ENCODE measurements at places on chromosomes 2 and 18. TPM values are rescaled to one million over a fixed set of nuclear protein-coding genes. Genes with fewer than 3 reads are reported as not detected.
A peak's percentile ranks its signal among the peaks of the same experiment; 100 is the strongest.

Gene FOXI3
- total RNA-seq, result not detected

DNA sequence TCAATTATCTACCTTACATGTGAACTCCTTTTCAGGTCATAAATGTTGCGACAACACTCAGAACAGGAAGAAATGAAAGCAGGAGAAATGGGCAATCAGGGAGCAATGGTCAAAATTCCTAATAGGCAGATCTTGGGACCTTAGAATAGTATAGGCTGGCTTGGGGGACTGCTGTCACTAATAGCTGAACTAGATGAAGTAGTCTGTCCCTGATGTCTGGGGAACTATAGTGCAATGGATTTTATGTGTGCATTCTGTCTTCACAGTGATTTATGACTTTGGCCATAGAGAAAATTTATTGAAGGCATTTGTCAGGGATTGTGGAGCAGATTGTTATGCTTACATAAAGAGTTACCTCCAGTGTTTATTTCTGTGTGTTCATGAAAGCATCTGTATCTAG is 6.1 kb upstream of the DPP10 start:
- DNase-seq, result no peak

DNA sequence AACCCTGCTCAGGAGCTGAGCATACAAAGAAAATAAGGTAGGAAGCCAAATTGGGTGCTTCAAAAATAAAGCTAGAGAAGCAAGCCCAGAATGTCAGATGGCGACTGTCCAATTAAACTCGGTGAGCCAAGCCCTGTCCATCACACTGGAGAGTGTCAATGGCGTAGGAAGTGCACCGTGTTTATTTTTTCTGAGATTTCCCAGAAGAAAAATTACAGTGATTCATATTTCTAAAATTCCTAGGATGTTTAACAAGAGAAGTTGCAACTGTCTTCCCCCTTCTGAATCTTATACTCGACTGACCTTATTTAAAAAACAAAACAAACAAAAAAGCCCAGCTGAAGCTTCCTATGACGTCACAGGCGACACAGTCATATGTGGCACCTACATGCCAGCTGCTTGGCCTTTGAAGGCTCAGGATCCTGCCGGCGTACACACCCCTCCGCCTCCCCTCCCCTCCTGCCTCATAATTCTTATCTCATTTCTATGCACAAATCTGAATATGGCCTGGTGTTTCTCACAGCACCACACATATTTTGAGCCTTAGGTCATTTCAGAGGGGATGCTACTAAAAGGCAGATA is 60.8 kb downstream of the MBP start:
- DNase-seq, result no peak

GRCh38 chr18:8754995-8755960 is 49.9 kb downstream of the MTCL1 start:
- no peak for DNase-seq

Gene GTF2A1L
- not detected for total RNA-seq

Gene PLCD4
- total RNA-seq, result 0.95 TPM

DNA sequence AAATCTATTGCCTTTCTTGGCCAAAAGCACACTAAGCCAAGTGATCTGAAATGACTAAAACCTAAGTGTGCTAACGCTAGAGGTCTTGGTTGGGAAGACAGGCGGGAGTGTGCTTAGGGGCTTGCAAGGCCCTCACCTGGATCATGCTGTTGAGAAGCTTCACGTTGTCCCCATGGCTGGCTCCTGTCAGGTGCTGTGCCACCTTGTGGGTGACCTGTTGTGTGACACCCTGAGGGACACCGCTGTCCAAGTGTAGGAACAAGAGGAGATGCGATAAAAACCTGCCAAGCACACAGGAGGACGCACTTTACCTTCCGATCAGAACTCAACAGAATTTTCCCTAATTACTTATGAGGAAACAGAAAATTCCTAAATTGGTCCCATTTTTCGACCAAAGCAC is 50.8 kb downstream of the EPG5 start:
- DNase-seq, result peak; percentile 20

Gene IL1F10
- not detected for total RNA-seq

- DNase-seq, result no peak
Observed at GRCh38 chr2:108280466-108280865, 8.2 kb upstream of the SULT1C2 start.

GRCh38 chr2:23009545-23010149 is 375.3 kb upstream of the KLHL29 start:
- DNase-seq, result no peak

All from Calu3 (cell line).